ENCODE measurements at places on chromosomes 2 and 18.

DNA sequence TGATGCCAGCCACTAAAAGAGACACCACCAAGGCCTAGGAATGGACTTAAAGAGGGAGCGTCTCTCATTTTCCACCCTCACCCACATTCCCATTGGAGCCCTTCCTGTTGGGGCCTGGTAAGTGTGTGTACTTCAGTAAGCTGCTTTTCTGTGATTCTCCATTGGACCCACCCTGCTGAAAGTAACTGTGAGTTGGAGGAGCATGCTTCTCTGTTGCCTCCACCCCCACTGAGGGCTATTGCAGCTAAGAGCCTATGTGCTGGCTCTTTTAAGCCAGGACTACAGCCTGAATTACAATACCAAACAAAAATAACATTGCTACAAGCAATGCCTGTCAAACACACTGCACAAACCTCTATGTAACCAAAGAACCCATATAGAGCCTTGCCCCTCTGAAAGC lies 81.1 kb downstream of the TRABD2A start:
- DNase-seq = no peak

DNA sequence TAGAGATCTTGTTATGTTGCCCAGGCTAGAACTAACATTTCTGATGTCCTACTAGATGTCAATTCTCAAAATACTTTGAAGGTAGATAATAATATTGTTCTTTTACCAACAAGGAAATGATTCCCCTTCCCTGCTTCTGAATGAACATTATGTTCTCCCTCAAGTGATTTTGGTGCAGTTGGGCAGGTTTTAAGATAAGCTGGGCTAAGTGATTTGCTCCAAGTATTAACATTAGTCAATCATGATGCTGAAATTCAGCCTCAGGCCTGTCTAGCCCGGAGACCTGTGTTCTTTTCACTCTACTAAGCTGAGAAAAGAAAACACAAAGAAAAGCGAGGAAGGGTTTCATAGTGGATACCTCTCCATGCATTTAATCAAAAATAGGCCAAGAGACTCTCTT lies 38.5 kb upstream of the SPTBN1 start:
- no peak for DNase-seq

- no peak for DNase-seq
Observed at GRCh38 chr18:48788373-48788772, 162.4 kb downstream of the SMAD7 start.

- DNase-seq = no peak
Observed at GRCh38 chr2:60023256-60023985, 530.0 kb downstream of the BCL11A start.

DNA sequence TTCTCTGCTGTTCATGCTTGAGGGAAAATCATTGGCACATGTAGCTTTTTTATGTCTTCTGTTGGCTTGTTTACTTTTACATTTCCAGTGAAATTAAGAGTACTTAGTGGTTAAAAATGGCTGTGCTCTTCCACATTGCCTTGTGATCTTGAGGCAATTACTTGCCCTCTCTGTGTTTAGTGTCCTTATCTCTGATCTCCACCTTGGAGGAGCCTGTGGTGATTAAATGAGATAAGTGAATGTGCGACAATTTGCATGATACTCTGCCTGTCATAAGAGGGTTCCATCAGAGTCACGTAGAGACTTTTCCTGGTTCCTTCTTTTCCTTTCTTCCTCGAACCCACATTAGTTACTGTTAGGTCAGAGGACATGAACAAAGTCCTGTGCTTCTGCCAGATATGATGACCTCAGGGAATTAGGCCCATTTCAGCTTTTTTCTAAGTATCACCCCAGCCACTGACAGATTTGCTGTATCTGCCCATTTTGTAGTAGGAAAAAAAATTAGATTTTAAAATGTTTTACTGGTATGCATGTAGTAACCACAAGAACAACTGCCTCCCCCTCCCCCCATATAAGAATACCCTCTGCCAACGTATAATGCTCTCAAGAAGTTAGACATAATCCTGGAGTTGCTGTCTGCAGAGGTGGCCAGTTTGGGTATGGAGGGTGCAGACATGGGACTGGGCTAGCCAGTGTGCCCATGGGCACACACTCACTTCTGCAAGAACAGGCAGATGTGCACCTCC lies 51.9 kb downstream of the TET3 start:
- no peak for DNase-seq

DNA sequence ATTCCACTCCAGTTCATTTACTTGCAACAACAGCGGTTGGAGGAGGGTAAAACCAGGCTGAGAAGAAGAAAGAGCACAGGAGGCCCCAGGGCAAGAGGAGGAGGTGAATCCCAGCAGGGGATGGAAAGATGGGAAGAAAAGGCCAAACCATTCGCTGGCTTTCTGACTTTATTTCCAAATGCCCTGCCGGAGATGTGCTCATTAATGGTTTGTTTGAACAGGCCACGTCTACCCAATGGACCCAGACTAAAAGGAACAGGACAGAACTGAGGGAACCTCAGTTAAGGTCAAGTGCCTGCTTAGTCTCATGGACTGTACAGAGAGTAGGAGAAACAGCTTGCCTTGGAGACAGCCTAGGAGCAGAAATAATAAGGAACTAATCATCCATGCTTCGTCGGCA lies 121.6 kb upstream of the NDUFV2 start:
- DNase-seq = no peak

DNA sequence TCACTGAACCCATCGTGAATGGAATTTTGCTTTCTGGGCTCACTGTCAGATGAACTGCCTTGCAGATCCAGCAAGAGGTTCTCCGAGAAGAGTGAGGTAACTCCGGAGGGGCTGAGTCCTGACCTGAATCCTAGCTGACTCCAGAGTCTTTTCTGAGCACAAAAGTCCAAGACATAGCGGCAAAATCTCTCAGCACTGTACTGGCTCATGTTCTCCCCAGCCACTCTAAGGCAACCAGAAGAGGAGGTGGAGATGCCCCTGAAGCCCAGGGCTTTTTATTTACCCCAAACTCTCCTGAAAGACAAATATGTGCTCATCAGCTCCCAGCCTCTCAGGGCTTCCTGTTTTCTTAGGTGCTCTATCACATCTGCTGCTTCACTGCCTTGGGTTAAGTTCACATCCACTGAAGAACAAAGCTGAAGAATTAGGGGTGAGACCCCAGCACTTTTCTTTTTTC lies 221.8 kb downstream of the MREG start:
- DNase-seq = peak; percentile 56

GRCh38 chr2:157271590-157272203 lies 14.2 kb downstream of the GALNT5 start:
- DNase-seq = no peak

DNA sequence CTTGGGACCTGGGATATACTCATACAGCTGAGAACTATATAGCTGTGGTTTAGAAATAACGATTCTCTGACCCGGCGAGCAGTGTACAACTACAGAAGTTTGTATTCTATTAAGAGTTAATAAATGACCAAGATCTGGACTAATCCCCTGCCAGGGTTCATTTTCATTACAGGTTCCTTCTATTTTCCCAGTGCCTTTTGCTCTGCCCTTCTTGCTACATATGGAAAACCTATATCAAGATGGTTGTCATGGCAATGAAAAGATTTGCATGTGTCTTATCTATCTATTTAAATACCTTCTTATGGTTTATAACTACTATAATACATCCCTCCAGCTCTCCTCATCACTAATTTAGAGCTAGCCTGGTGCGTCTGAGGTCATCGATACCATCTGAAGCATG lies 965.2 kb downstream of the BCL11A start:
- no peak for DNase-seq

- DNase-seq = no peak
Observed at GRCh38 chr2:10216677-10217488, 85.8 kb upstream of the HPCAL1 start.

- DNase-seq = peak; percentile 27
Observed at GRCh38 chr18:28113271-28114029, 63.5 kb downstream of the CDH2 start.

DNA sequence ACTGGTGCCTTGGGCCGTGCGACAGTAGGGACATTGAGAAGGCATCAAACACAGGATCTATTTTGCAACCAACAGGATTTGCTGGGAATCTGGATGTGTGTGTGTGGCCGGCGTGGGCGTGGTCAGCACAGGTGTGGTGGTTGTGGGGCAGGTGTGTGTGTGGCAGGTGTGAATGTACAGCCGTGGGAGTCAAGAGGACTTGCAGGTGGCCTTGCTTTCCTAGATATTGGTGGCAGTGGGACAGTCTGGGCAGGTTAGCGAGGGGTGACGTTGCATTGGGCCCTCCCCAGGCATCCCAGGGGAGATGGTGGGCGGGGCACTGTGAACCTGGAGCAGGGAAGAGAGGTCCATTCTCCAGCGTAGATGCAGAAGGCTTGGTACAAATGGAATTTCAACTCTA lies 3.2 kb upstream of the LIMS2 start:
- DNase-seq = no peak

GRCh38 chr2:16621316-16621715 lies 44.3 kb downstream of the CYRIA start:
- peak; percentile 12 for DNase-seq

GRCh38 chr2:170930131-170930990 lies 1.3 kb downstream of the GORASP2 start:
- peak; percentile 68 for DNase-seq

Data from GM23248 (cell line).